ENCODE measurements at places on chromosomes 1 and 21.

GRCh38 chr1:62364721-62365120 lies 45.5 kb upstream of the KANK4 start:
- no peak for DNase-seq

GRCh38 chr1:116033322-116033721 lies 57.0 kb downstream of the SLC22A15 start:
- no peak for DNase-seq

DNA sequence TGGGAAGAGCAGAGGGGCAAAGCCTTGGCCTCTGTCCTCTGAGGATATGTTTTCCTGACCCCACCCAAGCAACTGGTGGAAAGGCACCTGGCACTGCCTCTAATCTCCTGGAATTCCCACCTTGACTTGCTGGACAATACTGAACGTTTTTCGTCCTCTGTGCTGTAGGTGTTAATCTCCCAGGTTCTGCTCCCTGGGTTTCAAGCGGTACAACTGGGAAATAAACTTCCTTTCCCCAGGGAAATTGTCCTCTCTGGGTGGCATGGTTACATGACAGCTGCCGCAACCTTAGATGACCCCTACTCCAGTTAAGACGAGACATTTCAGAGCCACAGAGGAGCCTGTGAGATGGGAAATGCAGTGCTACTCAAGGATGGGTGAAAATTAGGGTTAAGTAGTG lies 57.3 kb upstream of the BCAR3 start:
- no peak for DNase-seq

GRCh38 chr1:245855846-245856730 lies 651.0 kb downstream of the SMYD3 start:
- no peak for DNase-seq

DNA sequence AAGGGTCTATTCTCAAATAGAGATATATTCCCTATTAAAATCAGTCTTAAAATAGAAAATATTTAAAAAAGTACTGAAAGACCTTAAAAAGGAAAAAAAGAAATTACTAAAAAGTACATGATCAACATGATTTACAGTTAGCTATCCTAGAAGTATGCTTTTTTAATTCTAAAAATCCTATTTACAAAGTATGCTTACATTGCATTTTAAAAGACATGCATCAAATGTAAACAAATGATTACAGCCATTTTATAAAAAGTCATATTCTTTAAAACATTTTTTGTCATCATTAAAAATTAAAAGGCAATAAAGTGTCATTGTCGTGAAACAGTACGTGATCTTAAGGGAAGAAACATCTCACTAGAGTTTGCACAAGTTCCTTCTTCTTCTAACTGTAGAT lies 7.9 kb upstream of the C1orf52 start:
- DNase-seq = no peak

- no peak for DNase-seq
Measured at GRCh38 chr1:10210841-10211804, 753 bp downstream of the KIF1B start.

- no peak for DNase-seq
Measured at GRCh38 chr21:21897275-21897883, 899.2 kb downstream of the NCAM2 start.

GRCh38 chr1:227944931-227945890 lies 2.5 kb downstream of the WNT9A start:
- DNase-seq = no peak

DNA sequence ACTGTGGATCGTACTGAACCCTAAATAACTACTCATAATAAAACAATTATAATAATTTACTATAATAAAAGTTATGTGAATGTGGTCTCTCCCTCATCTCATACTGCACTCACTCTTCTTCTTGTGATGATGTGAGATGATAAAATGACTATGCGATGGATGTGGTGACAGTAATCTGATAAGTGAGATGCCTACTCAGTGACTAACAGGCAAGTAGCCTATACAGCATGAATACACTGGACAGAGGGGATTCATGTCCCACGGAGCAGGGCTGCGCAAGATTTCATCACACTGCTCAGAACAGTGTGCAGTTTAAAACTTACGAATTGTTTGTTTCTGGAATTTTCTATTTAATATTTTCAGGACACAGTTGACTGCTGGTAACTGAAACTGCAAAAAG lies 304.0 kb downstream of the DUSP10 start:
- no peak for DNase-seq

GRCh38 chr1:197890936-197891335 lies 11.5 kb upstream of the C1orf53 start:
- DNase-seq = no peak

GRCh38 chr21:46122237-46122671 lies 24.3 kb downstream of the COL6A2 start:
- no peak for DNase-seq

GRCh38 chr1:220669005-220669404 lies 21.2 kb upstream of the C1orf115 start:
- no peak for DNase-seq

DNA sequence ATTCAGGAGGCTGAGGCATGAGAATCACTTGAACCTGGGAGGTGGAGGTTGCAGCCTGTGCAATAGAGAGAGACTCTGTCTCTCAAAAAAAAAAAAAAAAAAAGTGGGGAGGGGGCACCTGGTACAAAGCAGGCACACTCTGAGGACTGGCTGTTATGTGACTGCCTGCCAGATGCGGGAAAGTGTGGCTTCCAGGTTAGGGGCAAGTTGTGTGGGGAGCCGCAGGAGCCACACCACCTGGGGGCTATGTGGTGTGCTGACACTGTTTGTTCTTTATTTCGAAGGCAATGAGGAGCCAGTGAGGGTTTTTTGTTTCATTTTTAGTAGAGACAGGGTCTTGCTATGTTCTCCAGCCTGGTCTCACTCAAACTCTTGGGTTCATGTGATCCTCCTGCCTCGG lies 5.7 kb downstream of the THEMIS2 start:
- no peak for DNase-seq

DNA sequence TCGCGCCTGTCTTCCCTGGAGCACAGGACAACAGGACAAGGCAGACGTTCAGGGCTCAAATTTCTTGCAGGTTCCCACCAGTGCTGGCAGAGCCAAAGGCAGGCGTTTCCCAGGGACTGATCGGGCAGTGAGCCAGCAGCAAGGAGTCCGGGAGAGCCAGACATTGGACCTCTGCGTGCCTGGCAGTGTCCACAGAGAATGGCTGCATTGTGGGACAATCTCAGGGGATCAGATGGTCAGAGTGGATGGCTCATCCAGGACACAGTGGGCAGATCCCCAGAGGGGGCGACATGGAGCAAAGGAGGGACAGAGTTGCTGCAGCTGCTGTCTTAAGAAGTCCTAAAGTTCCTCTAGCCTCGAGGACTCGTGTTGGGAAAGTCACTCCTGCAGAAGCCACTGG lies 4.6 kb downstream of the TMEM63A start:
- DNase-seq = no peak

DNA sequence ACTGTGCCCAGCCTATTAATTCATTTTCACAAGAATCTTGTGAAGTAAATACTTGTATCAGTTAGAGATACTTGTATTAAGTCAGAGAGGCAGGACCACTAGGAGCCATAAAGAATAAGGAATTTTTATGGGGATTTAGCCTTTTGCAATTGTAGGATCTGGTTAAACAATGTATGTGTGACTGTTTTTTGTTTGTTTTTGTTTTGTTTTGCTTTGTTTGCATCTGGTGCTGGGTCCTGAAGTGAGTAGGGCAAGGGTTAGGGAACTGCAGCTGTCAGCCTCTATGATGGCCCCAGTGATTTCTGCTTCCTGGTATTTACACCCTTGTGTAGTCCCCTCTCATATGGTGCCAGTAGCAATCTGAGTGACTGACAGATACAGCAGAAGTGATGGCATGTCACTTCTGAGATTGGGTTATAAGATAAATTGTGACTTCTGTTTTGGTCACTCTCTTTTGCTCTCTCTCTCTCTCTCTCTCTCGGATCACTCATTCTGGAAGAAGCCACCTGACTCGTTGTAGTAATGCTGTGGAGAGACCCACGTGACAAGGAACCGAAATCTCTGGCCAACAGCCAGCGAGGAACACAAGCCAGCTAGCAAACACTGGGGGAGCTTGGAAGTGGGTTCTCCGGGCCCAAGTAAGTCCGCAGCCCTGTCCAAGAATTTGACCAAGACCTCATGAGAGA lies 96.2 kb upstream of the MARK1 start:
- DNase-seq = no peak

GRCh38 chr1:21585037-21585436 lies 75.8 kb downstream of the ALPL start:
- DNase-seq = no peak

- no peak for DNase-seq
Measured at GRCh38 chr1:86758570-86758969, 54.2 kb downstream of the SH3GLB1 start.

GRCh38 chr1:162930976-162931560 lies 70.1 kb upstream of the CCDC190 start:
- no peak for DNase-seq

- DNase-seq = no peak
Measured at GRCh38 chr1:17117451-17118265, 1.6 kb downstream of the PADI2 start.

DNA sequence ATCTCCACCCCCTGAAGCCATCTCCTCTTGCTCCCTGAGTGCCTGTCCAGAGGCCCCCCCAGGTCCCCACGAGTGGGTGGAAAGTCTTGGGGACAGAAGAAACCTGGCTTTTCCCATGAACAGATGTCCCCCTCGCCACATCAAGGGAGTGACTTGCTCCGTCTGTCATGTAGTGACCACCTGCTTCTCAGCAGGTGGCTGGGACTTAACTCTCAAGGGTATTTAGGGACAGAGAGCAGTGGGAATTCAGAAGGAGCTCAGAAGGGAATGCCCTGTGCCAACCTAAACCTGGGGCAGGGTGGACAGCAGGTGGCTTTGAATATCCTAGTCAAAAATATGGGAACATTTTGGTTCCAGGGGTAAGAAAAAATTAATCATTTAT lies 139.8 kb downstream of the PRDM16 start:
- no peak for DNase-seq

GRCh38 chr1:94011129-94011528 lies 101.9 kb upstream of the GCLM start:
- no peak for DNase-seq

DNA sequence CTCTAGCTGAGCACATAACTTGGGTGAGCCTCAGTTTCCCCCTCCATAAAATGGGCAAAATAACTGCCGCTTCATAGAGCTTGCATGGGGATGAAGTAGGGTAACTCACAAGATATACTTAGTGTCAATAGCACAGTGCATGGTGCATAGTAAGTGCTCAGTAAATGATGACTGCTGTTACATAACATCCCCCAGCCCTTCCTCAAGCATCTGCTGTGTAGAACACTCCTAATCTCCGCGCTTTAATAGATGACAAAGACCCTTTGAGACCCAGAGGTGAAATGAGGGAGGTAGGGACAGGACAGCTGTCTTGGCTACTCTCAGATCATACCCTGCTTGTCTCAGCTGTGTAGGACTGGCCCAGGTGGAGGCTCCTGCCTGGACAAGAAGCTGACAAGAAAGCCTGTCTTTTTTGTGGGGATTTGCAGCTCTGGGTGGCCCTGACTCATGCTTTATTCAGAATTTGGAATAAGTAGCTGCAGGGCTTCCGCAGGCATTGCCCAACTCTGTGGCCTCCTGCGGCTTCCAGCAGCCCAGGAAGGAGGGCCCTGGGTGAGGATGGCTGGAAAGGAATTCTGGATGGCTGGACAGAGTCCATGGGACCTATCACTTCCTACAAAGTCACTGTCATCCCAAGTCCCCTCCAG lies 20.7 kb upstream of the PADI4 start:
- DNase-seq = no peak

DNA sequence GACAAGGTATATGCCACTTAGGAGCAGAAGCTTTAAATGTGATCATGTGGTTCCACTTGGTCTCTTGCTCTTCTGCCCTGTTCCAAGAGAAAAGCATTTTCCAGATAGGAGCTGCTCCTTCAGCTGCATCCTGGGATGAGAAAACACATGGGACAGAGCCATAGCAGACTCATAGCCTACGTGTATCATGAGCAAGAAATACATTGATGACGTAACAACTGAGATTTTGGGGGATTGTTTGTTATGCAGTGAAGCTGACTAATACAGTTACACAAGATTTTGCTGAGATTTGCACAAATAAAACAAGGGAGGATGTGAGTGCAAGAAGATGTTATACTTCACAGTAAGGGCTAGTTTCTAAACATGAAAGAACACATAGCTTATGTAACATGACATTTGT lies 36.0 kb upstream of the IRF2BP2 start:
- no peak for DNase-seq

DNA sequence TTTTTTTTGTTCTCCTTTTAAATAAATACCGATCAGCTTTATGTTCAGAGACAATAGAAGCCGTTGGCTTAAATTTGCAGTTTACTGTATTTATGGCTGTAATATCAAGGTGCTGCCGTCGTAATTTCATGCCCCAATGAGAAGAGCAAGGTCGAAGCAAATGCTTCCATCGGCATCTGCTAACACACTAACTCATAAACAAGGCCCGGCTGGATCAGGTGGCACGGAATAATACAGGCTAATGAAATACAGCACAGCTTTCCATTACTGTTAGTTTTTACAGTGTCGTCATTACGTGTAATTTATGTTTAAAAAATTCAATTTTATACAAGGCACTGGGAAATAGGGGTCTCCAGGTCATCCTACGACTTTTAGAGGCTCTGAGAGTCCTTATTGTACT lies 119.0 kb downstream of the PEX14 start:
- DNase-seq = no peak

GRCh38 chr1:13797397-13797796 lies 97.4 kb downstream of the PRDM2 start:
- no peak for DNase-seq

- no peak for DNase-seq
Measured at GRCh38 chr1:243394066-243394465, 138.2 kb downstream of the SDCCAG8 start.

DNA sequence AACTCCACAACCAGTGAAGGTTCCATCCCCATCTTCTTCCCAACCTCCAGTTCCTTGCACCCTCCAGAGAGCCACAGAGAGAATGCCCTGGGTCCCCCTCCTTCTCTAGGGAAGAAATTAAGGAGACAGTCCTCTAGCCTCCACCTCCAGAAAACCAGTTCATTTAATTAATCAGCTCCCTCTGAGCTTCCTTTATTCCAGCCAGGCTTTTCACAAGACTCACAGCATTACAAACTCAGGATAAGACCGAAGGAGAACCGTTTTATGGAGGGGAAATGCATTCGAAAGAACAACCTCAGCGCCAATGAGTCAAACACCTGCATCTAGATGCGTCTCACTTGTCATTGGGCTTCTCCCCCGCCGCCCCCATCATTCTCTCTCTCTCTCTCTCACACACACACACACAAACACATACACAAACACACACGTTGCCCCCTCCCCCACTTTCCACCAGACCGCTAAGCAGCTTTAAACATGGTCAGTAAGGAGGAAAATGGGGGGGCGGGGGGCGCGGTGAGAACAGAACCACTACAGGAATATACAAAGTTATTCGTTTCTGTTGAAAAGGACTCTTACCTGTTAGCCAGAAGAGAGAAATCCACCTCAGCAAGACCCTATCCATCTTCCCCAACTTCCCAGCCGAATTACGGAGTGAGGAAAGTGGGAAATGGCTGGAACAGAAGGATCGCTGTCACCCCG lies 544 bp downstream of the ILDR2 start:
- no peak for DNase-seq

DNA sequence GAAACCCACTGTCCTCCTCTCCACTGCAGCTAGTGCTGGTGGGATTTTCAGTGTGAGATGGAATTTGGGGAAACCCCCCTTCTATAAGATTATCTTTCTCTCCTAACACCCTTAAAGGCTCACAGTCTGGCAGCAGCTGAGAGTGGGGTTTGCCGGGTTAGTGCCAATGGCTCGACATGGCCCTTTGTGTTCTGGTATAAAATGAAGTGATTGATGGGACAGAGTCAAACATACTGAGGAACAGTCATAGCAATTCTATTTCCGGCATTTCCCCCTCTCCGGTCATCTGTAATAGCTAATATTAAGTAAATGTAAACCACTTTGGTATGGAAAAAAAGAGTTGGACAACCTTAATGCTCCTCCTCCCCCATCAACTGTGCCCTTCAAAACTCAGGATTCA lies 37.6 kb downstream of the TFF3 start:
- no peak for DNase-seq

All from cortex of kidney (tissue), 1 donor.